ENCODE measurements at places on chromosomes 7 and 10. TPM values are rescaled to one million over a fixed set of nuclear protein-coding genes. Genes with fewer than 3 reads are reported as not detected.

GRCh38 chr7:14786314-14786895 lies 116.1 kb downstream of the DGKB start:
- H3K27me3 ChIP-seq, result no peaks in the 10 kb centered on the region
- H3K4me3 ChIP-seq, result no peak overlapping the region
- H3K27ac ChIP-seq, result no peak overlapping the region
- no peaks in the 10 kb centered on the region for H3K4me1 ChIP-seq

GRCh38 chr10:113359655-113360054 lies 193.2 kb upstream of the HABP2 start:
- DNase-seq, result no peak
- H3K4me1 ChIP-seq, result peaks cover 2% of the 10 kb centered on the region
- no peak overlapping the region for H3K27ac ChIP-seq
- no peaks in the 10 kb centered on the region for H3K27me3 ChIP-seq
- H3K4me3 ChIP-seq, result no peak overlapping the region

GRCh38 chr10:118982366-118982765 lies 47.1 kb upstream of the NANOS1 start:
- H3K27ac ChIP-seq, result no peak overlapping the region
- peaks cover 6% of the 10 kb centered on the region for H3K36me3 ChIP-seq
- H3K4me1 ChIP-seq, result peaks cover 4% of the 10 kb centered on the region
- H3K4me3 ChIP-seq, result no peak overlapping the region
- DNase-seq, result no peak
- H3K27me3 ChIP-seq, result peaks cover 6% of the 10 kb centered on the region

The FAM25G gene
- not detected for total RNA-seq

GRCh38 chr10:97543025-97543546 lies 29.5 kb upstream of the ANKRD2 start:
- no peaks in the 10 kb centered on the region for H3K27me3 ChIP-seq
- no peak overlapping the region for H3K4me3 ChIP-seq
- DNase-seq, result peak; percentile 86
- no peaks in the 10 kb centered on the region for H3K36me3 ChIP-seq
- H3K27ac ChIP-seq, result peak overlapping the region; percentile 68

- H3K36me3 ChIP-seq, result no peaks in the 10 kb centered on the region
- peak; percentile 27 for DNase-seq
- H3K27ac ChIP-seq, result no peak overlapping the region
- H3K4me1 ChIP-seq, result no peaks in the 10 kb centered on the region
- no peak overlapping the region for H3K4me3 ChIP-seq
- H3K27me3 ChIP-seq, result peaks cover 5% of the 10 kb centered on the region
Measured at GRCh38 chr7:43362652-43363034, 220.3 kb upstream of the STK17A start.

DNA sequence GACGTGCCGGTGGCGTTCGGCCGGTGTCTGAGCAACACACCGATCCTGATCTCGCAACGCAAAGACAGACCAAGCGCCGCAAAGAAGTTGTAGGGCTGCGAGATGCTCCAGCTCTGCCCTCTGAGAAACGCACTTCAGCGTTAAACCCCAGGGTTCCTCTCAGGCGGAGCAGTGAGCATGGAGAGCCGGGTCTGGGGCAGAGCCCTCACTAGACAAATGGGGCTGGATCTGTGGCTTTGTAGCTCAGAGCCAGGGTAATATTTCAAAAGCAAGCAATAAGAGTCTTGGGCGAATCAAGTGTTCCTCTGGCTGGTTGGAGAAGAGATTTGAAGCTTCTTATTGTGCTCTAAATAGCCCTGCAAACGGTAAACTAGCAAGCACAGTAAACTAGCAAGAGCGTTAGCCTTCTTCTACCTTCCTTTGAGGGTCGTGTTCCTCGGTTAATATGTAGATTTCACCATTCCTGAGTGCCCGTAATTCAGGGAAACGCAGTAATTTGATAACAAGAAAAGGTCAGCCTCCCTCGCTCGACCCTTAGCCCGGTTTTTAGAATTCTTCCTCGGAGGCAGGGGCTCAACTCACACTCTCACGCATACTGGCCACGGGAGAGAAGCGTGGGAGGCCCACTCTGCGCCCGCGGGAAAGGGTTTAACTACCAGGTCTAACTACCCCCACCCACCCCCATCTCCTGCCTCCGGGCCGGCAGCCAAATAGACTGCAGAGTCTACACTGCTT lies 6.7 kb downstream of the SKAP2 start:
- peak; percentile 10 for DNase-seq
- H3K27ac ChIP-seq, result no peak overlapping the region
- peaks cover 53% of the 10 kb centered on the region for H3K27me3 ChIP-seq
- no peaks in the 10 kb centered on the region for H3K36me3 ChIP-seq
- peaks cover 3% of the 10 kb centered on the region for H3K4me1 ChIP-seq
- no peak overlapping the region for H3K4me3 ChIP-seq

GRCh38 chr7:158706273-158706704 lies 1.7 kb upstream of the NCAPG2 start:
- H3K27ac ChIP-seq, result no peak overlapping the region
- H3K27me3 ChIP-seq, result no peaks in the 10 kb centered on the region
- peak overlapping the region; percentile 22 for H3K4me3 ChIP-seq
- H3K4me1 ChIP-seq, result peaks cover 29% of the 10 kb centered on the region

GRCh38 chr10:69382382-69383117 lies 34.2 kb downstream of the TACR2 start:
- no peak overlapping the region for H3K27ac ChIP-seq
- DNase-seq, result no peak
- no peaks in the 10 kb centered on the region for H3K4me1 ChIP-seq

The POMZP3 gene
- total RNA-seq, result 34.4 TPM

The DPYSL4 gene
- total RNA-seq, result 14.1 TPM

DNA sequence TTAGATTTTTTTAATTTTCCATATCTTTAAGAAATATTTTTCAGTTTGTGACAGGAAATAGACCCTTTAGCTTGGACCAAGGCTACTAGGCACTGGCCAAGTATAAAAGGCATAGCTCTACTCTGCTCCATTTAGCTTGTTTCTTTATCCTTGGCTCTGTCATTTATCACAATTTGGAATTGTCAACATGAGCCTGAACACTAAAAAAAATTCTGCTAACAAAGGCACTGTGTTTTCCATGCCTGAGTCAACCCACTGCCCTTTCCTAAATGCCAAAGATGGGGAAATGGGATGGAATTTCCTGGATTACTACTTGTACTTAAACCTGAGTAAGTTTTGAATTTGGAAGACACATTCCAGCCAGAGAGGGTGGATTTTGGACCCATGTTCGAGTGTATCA lies 128.4 kb downstream of the NSUN6 start:
- DNase-seq, result no peak
- H3K4me3 ChIP-seq, result no peak overlapping the region
- H3K36me3 ChIP-seq, result peaks cover 19% of the 10 kb centered on the region
- H3K27me3 ChIP-seq, result no peaks in the 10 kb centered on the region
